Central memory CD4-positive, alpha-beta T cell (primary cell): ENCODE measurements at places on chromosomes 2 and 18.

- no peak for DNase-seq
Measured at GRCh38 chr2:171178993-171179392, 18.3 kb upstream of the TLK1 start.

DNA sequence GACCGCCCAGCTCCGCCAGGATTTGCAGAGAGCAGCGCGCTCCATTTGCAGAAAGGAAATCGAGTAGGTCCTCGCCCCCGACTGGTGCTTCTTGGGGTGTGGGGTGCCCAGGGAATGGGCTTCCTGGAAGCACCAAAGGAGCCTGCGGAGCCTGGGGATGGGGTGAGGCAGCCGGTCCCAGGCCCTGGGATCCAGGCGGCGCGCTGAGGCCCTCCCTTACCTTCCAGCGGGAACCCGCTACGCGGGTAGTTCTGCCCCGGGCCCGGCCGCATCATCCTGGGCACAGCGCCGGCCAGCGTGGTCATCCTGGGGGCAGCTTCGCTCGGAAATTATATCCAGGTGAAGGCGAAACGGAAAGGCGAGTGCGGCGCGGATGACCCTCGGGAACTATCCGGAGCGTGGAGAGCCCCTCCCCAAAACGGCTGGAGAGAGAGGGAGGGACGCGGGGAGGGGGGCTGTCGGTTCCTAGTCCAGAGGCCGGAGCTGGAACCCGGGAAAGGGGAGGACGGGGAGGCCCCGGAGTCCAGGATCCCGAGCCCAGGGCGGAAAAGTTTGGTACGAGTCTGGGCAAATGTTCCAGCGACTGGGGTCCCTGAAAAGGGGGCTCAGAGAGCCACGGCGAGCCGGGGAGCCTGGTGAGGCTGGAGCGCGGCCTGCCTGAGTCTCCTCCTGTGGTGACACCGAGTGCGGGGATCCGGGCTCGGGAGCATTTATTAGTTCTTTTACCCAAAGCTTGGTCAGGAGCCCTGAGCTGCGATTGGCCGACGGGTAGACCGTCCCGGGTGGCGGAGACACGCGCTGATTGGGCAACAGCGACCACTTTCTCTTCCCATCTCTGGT, at the start of gene PAX3:
TSS of gene PAX3 (minus strand) at position 688 of the 840 bp plus-strand sequence. CDS start at position 305, 383 bp downstream.
- no peak for DNase-seq

GRCh38 chr2:219664944-219665343, 37.5 kb downstream of the SLC4A3 start:
- no peak for DNase-seq

- peak; percentile 3 for DNase-seq
Measured at GRCh38 chr2:160703648-160704585, 210.3 kb upstream of the RBMS1 start.

- no peak for DNase-seq
Measured at GRCh38 chr2:201777869-201778268, 2.9 kb downstream of the ALS2 start.

GRCh38 chr2:215104226-215104625, 34.2 kb downstream of the ABCA12 start:
- DNase-seq: no peak

DNA sequence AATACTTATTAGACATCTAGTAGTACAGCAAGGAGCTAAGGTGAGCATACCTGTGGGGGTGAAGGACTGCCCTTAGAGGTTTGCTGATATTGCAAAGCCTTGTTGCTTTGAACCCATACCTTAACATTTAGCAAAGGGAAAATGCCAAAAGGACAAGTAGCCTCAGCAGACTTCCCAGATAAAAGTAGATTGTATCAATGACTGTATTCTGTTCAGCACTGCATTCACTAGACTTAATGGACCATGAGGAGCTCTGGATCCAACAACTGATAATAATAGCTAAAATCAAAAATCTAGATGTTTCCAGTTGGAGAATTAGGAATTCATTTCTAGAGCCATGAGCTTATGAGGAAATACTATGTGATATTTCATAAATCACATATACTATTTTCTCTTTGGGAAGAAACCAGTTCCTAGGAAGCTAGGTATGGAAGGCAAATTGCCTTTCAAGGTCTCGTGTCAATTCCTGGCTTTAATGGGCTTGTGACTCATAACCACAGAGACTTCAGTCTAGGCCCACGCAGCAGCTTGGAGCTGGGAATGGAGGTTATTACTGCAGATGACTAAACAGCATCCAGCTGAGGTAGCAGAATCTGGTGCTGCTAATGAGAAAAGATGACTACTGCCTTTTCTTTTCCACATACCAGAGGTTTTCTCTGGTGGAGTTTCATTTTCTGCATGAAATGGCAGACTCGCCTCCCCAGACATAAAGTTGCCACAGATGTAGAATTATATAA, 191.2 kb upstream of the NABP1 start:
- DNase-seq: no peak

- DNase-seq: no peak
Measured at GRCh38 chr2:212596276-212596675, 57.7 kb upstream of the ERBB4 start.
